Panc1 (cell line): ENCODE measurements at places on chromosomes 11 and 22. TPM values are rescaled to one million over a fixed set of nuclear protein-coding genes. Genes with fewer than 3 reads are reported as not detected.

GRCh38 chr11:62555464-62556107, 9.0 kb upstream of the AHNAK start:
- DNase-seq = no peak

Gene GSTT2B
- total RNA-seq = 6.5 TPM

Gene PGA3
- not detected for total RNA-seq

DNA sequence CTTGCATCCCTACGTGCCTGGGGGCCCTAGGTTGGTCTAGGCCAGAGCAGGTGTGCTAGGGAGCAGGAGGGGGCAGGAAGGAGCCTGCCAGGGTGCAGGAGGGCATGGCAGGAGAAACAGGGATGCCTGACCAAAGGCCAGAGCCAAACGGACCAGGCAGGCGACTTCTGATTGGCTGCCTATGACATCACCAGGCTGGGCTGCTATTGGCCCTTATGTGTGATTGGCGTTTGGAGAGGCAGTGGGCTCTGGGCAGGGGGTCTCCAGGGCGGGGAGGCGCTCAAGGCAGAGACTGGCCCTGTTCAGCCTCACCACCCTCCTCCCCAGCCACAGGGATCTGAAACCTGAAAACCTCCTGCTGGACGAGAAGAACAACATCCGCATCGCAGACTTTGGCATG, 44.4 kb downstream of the MOB2 start:
- DNase-seq = no peak

DNA sequence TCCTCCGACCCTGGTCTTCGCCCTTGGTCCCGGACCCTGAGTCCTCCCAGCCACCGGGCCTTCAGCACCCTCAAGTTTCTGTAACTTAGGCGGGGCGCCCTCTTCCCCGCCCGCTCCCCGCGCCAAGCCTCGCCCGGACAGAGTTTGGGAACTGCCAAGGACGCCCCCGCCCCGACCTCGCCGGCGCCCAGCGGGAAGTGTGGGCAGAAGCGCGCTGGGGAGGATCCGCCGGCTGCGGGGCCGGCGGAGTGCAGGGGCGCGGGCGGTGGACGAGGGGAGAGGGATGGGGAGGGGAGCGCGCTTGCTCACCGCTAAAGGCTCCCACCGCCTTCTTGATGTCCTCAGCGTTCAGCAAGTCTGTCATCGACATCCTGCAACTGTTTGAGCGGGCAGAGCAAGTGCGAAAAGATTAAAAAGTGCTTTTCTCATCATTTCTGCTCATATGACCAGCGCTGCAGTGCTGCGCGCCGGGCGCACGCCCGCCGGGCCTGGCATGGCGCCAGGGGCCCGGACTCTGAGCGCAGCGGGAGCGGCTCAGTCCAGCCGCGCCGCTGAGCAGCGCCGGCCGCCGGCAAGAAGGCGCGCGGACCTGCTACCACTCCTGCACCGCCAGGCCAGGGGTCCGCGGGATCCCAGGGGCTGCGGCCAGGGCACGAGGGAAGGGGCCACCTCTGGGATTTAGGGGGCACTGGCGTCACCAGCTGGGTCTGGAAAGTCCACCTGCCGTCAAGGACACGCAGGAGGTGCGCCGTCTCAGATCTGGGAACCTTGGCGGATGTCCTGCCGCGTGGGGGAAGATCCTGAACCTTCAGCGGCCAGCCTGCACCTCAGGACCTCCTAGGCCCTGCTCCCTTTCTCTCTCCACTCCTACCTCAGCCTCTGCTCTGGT, at the start of gene PVALB:
PVALB (minus strand) TSS at position 400 of the 889 bp plus-strand sequence; CDS start at position 370, 30 bp downstream.
- no peak for DNase-seq

- no peak for DNase-seq
Observed at GRCh38 chr11:82837650-82838049, 62.6 kb downstream of the PRCP start.

DNA sequence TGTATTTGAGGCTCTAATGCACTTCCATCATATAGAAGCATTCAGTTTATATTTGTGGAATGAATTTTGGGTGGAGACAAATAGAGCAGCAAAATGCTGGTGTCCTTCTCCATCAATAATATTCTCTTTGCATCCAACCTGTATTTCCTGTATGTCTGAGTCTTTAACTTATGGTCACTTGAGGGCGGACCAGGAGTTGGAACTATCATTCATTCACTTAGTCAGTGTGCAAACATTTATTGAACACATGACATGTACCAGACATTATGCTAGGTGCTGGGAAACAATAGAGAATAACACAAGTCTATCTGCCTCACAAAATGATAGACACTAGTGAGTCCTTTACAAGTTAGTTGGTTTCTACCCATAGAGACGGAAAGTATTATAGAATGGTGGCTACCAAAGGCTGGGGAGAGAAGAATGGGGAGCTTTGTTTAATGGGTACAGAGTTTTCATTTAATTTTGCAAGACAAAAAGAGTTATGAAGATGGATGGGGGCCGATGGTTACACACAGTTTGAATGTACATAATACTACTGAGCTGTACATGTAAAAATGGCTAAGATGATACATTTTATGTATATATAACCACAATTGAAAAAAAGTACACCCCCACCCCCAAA, 4.6 kb upstream of the TMEM123 start:
- DNase-seq = no peak

GRCh38 chr22:46353483-46354105, 18.1 kb downstream of the TRMU start:
- DNase-seq = no peak

Gene SPI1
- 0.31 TPM for total RNA-seq

GRCh38 chr11:85029964-85030363, 597.2 kb downstream of the DLG2 start:
- no peak for DNase-seq

DNA sequence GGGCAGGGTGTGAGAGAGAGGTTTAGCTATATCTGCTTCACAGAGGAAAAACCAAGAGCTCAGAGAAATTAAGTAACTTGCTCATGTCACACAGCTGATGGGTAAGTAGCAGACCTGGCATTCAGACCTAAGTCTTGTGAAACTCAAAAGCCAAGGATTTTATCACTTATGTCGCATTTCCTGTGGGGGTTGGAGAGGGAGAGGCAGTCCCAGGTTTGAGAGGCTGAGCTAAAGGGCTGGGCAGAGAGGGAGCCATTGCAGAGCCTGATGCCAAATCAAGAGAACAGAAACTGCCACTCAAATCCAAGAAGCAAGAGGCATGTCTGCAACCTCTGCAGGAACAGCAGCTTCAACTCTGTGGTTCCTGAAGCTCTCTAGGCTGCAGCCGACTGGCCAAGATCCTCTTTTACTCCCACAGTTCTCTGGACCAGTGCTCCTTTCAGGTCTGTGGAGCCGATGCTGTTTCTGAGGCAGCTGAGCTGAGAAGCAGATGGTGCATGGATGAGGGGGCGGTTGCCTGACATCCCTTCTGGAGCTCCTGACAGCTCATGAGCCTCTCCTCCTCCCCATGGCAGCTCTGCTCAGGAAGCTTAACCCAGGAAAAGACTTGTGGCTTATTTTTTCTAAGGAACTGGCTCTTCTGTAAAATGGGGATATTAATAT, 47.6 kb upstream of the NAV2 start:
- no peak for DNase-seq
